Lung microvascular endothelial cell (primary cell): ENCODE measurements at places on chromosomes 12 and 14.

GRCh38 chr12:9673404-9674225 lies 4.1 kb downstream of the CLEC2D start:
- peak; percentile 95 for DNase-seq

DNA sequence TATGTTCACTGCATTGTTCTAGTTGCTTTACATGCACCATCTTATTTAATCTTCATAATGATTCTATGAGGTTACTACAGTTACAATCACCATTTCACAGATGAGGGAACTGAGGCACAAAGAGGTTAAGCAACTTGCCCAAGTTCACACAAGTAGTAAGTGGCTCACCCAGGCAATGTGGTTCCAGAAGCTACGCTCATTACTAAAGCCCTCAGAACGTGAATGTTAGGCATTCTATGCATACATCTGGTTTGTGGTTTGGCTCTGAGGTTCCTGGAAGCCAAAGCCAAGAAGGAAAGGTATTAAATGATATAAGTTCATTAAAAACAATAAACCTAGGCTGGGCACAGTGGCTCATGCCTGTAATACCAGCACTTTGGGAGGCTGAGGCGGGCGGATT lies 14.4 kb upstream of the VRTN start:
- DNase-seq: no peak

- DNase-seq: no peak
These were observed 16.7 kb downstream of the HRK start for GRCh38 chr12:116864371-116865160.

DNA sequence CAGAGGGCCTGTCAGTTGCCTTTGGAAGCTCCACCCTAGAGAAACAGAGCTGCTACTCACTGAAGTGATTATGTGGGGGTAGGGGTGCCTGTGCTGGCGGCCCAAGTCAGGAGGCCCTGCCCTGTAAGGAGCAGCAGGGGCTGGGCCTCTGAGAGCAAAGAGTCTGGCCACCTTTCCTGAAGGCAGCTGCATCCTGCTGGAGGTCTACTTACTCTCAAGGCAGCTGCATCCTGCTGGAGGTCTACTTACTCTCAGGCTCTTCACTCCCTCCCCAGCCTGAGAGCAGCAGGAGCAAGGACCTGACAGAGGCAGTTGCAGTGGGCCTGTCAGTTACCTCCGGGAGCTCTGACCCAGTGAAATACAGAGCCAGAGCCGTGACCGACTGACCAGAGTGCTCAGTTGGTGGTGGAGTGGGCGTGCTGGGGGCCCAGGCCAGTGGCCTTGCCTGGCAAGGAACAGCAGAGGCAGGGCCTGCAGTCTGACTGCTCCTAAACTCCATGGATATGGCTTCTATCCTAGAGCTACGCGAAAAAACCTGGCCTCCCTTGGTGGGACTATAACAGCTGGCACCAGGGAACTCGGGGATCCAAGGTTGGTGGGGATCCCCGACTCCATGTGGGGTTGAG lies 32.3 kb downstream of the RAD51B start:
- peak; percentile 81 for DNase-seq

DNA sequence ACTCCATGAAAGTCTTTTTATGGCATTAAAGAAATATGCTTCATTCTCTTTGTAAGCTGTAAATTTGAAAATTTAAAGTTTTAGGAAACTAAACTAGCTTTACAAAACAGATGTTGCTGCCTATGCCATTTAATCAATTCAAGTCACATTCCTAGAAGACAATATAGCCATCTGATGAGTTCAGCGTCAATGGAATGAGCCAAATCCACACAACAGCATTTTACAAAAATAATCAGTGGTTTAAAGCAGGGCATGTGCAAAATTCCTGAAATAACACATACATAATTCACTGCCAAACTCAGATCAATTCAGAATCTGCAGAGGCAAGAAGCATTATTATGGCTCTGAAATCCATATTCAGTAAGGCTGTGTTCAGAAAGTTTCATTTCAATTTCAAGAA lies 75.6 kb downstream of the MED13L start:
- no peak for DNase-seq

DNA sequence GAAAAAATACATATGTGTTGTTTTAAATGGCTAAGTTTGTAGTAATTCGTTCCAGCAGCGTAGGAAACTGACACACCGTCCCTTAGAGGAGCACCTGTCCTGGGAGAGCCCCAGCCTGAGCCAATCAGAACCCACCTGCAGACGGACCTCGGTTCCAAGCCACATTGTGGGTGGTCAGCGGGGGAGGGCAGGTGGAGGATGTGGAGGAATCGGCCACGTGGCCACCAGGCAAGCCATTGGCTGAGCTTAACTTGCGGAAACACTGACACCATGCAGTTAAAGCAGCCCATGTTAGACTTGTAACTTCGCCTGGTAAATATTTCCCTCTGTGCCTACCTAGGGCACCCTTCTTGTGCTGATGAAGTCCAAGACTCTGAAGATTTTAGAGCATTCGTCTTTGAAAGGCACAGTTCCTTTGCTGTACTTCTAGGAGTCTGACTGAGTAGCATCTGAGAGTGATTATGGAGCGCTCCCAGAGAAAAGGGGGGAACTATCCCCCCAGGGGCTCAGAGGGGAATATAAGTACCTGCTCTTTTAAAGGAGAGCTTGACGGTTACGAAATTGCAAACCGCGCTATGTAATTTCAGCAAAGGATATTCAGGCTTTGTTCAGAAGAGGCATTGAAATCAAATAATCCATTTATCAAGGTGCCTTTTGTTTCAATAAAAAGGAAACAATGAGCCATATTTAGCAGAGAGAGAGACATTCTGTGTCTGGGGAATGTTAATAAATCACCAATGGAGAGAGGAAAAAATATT lies 135.7 kb downstream of the TMEM132C start:
- DNase-seq: no peak

DNA sequence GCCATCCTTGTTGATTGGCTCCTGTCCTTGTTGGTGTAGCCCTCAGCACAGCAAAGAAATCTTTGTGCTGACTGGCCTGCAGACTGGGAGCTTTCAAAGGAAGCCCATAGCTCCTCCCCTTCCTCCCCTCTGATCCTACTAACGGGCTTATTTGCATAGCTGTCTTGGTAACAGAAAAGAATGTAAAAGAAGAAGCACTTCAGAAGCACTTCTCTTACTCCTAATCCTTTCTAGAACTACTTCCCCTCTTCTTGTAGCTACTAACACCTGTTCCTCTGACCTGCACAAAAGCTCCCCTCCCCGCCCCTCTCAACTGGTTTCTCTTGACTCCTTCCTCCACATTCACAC lies 14.3 kb upstream of the RIC8B start:
- peak; percentile 53 for DNase-seq

- DNase-seq: no peak
These were observed 94.4 kb downstream of the PPHLN1 start for GRCh38 chr12:42420395-42420794.

- DNase-seq: no peak
These were observed 8.7 kb upstream of the CLEC4E start for GRCh38 chr12:8549381-8549780.

- peak; percentile 65 for DNase-seq
These were observed 57.4 kb downstream of the TMTC1 start for GRCh38 chr12:29726321-29726692.

DNA sequence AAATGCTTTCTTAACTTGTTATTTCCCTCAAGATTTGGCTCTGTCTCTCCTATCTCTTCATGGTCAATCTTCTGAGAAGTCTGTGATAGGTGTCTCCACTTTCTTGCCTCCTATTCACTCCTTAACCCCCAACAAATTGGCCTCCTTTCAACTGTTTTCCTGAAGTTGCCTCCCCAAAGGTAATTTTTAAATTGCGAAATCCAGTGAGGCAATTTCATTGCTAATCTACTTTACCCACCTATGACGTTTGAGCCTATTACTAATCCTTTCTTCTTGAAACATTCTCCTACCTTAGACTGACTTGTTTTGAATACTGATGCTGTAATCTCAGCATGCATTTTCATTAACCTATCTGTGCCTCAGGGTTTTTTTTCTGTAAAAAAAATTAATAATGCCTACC lies 6.0 kb upstream of the KCNH5 start:
- no peak for DNase-seq

GRCh38 chr14:56474419-56475022 lies 105.1 kb upstream of the TMEM260 start:
- peak; percentile 63 for DNase-seq

GRCh38 chr12:75937486-75937885 lies 94.1 kb downstream of the PHLDA1 start:
- DNase-seq: no peak

- no peak for DNase-seq
These were observed 74.6 kb downstream of the KITLG start for GRCh38 chr12:88505696-88506095.

DNA sequence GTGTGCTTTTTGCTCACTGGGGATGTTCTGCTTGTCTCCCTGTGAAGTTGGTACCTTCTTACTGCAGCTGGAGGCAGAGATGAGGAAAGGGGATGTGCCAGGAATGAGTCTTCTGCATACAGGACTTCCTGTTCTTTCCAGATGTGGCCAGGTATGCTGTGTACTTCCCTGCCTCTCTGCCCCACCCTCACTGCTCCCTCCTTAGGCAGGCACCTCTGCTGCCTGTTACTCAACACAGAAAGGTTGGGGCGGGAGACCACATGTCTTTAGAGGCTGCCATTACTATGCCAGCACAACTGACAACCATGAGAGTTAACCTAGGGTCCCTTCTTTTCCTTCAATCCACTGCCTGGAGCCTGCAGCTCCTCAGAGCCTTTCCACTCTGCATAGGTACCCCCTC lies 2.0 kb upstream of the OAS3 start:
- DNase-seq: no peak

GRCh38 chr12:64387197-64387816 lies 3.3 kb downstream of the C12orf56 start:
- no peak for DNase-seq

DNA sequence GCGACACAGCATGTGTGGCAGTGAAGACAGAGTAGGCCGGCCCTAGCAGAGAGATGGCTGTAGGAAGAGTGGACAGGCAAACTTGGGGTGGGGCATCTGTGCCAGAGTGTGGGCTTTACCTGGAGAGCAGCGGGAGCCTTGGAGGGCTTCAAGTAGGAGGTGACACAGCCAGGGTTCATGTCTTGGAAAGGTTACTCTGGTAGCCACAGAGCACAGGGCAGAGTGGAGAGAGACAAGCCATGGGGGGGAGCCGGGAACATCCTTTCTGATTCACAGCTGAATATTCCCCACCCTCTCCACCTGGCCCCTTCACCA lies 53.5 kb upstream of the DIO3 start:
- DNase-seq: no peak

- peak; percentile 66 for DNase-seq
These were observed 966 bp downstream of the SINHCAF start for GRCh38 chr12:31324845-31325523.

- DNase-seq: peak; percentile 94
These were observed at the start of gene KRT80 for GRCh38 chr12:52191841-52192791. KRT80 (minus strand) TSS chr12:52192014; CDS start chr12:52191902, 112 bp downstream.

- DNase-seq: no peak
These were observed 96.5 kb downstream of the DUSP16 start for GRCh38 chr12:12466157-12466556.

- no peak for DNase-seq
These were observed 111.6 kb upstream of the PZP start for GRCh38 chr12:9319842-9320173.

DNA sequence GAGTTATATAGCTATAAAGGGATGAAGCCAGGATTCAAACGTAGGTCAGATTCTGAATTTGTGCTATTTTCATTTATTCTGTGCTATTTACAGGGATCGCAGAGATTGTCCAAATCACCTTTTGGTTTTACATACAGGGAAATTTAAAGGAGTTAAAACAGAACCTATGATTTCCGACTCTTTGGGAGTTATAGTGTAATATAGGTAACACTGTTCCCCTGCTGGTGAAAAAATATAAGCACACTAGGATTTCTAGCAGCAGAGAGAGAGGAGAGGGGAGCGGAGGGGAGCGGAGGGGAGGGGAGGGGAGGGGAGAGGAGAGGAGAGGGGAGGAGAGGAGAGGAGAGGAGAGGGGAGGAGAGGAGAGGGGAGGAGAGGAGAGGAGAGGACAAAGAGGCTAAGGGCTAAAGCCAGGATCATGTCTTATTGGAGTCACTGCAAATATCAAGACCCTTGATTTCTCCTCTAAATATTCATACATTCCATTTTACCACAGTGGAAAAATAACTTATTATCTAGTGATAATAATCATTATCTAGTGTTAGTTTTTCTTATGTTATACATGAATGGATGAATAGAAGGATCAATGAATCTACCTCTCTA lies 46.2 kb upstream of the KCNH5 start:
- DNase-seq: no peak

DNA sequence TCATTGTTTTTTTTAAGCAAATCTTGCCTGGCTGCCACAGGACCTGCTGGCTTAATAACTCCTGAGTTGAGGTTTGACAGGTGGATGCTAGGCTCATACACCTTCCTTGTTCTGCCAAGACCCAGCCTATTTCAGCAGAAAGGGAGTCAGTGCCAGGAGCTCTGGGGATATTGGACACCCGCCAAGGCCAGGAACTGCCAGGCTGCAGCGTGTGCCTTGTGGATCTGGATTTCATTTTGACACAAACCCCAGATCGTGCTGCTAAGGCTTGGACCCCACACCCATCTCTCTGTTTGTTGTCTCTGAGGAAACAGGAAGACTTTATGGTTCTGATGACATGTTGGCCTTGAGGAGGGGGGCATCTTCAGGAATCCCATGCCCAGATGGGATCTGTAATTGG lies 44.4 kb upstream of the PRIMA1 start:
- DNase-seq: no peak

DNA sequence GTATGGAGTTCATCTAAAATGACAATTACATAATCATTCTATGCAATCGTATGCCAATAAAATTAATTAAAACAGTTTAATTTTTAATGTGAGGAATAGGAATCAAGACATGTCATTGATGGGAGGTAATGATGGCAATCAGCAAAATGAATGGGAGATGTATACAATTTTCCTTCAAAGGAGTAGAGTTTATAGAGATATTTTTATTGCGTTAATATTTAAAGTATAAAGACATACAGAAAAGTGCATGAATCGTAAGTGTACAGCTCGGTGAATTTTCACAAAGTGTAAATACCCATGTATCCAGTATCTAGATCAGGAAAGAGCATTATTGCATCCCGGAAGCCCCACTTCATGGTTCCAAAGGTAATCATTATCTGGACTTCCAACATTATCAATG lies 1.2 kb downstream of the MIPOL1 start:
- no peak for DNase-seq

DNA sequence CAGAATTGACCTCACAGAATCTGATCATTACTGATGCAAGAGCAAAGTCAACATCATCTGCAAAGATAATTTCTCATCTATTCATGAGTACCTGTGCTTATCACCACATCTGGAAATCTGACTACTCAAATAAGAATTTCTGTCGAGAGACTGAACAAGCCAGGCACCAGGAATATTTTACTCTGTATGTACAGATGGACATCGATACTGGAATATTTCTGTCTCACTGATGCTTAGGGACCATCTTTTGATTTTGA lies 105.2 kb downstream of the BICD1 start:
- no peak for DNase-seq

GRCh38 chr14:67461341-67461985 lies 27.1 kb downstream of the TMEM229B start:
- peak; percentile 34 for DNase-seq

GRCh38 chr14:68395604-68396003 lies 397.3 kb downstream of the ZFP36L1 start:
- DNase-seq: no peak
